ENCODE measurements at places on chromosomes 6 and 20.

- peak; percentile 35 for DNase-seq
Observed at GRCh38 chr6:39791850-39792539, at the start of gene DAAM2. TSS of gene DAAM2 (plus strand) at chr6:39792376. CDS start at chr6:39856303, 63,927 bp downstream.

- DNase-seq: no peak
Observed at GRCh38 chr6:125078602-125079321, 74.8 kb upstream of the TPD52L1 start.

- no peak for DNase-seq
Observed at GRCh38 chr20:11675920-11676629, 241.6 kb upstream of the BTBD3 start.

GRCh38 chr20:23032750-23033078 lies 2.4 kb upstream of the SSTR4 start:
- no peak for DNase-seq

GRCh38 chr6:20129290-20130088 lies 82.8 kb downstream of the MBOAT1 start:
- DNase-seq: no peak

GRCh38 chr6:63886341-63886740 lies 250.7 kb downstream of the PHF3 start:
- no peak for DNase-seq

DNA sequence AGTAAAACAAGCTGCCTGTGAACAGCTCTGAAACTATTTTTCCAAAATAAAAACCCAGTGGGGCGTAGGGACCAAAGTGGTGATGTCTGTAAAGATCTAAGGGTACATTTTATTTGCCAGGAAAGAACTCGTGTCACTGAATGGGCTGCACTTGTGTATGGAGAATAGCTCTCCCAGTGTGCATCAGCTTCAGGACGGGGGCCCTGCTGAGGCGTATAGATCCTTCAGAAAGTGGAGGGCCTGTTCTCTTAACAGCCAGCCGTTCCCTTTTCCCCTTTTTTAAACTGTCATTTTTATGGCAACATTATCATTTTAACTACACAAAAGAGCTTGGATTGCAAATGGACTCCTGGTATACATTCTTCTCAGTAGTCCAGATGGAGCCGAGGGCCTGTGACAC lies 137.3 kb downstream of the TMEM242 start:
- no peak for DNase-seq

GRCh38 chr6:143765422-143766184 lies 77.5 kb upstream of the LTV1 start:
- no peak for DNase-seq

DNA sequence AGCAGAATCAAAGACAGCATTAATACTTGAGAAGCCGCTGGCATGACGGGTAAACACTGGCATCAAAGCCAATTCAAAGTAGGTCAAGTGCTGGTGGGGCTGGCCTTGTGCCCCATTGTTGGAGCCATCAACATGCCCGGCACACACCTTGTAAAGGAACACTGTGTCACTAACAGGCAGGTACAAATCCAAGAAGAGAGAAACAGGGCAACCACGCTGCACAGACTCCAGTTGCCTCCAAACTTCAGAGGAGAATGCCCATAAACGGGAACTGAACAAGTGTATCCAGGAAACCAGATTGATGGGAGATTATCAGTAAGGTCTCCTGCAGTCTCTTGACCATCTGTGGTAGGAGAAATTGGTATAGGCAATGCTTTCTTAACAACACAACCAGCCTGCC lies 127.0 kb upstream of the STXBP5 start:
- DNase-seq: no peak

- no peak for DNase-seq
Observed at GRCh38 chr6:38997128-38997761, 51.3 kb upstream of the GLP1R start.

DNA sequence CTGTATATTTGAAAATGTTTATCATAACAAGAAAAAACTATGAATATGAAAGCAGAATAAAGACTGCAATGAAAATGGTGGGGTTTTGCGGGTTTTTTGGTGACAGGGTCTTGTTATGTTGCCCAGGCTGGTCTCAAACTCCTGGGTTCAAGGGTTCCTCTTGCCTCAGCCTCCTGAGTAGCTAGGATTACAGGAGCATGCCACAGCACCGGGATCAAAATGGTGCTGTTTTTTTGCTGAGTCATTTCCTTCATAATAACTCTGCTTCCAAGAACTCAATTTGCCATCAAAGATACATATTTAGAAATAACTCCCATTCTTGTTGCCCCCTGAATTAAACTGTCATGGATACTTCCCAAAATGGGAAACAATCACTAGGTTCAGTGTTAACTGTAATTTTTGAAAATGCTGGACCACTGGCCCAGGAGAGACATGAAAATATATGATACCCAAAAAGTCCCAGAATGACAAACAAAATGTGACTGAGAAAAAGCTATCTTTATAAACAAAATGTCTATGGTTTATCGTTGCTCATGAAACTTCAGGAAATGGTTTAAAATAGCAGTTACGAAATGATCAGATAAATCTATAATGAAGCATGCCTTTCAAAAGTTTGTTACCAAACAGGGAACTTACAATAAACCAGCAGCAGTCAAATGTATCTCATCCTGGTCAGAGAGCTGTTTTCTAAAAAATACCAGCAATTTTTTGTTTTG lies 32.2 kb downstream of the ILRUN start:
- DNase-seq: no peak

DNA sequence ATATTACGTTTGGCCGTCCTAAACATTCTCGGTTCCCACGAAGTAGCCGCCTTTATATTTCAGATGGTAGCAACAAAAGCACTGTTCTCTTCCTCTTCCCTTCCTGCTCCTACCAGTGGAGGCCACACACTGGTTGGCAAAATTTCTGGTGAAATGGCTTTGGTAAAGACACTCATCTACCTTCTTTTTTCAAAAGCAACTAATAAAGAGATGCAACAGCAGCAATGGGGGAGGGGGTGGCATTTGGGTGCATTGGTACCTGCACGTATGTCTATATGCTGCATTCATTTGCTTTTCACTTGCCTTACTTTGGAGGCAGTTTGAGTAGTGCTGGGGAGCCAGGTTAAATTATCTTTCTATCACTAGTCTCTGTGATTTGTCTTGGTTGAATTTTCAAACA lies 6.0 kb downstream of the POU3F2 start:
- no peak for DNase-seq

DNA sequence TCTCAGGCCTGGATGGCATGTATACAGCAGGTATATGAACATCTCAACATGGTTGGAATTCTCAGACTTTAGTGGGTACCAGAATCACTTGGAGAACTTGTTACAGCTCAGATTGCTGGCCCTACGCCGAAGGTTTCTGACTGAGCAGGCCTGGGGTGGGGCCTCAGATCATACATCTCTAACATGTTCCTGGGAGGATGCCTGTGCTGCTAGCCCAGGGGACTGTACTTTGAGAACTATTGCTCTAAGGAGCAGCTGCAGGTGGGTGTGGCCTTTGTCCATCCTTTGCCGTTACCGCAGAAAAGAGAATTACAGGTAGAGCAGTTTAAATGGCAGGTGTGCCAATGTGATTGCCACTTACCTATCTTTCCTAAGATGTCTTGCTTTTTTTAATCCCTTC lies 310.5 kb upstream of the JAG1 start:
- peak; percentile 41 for DNase-seq

DNA sequence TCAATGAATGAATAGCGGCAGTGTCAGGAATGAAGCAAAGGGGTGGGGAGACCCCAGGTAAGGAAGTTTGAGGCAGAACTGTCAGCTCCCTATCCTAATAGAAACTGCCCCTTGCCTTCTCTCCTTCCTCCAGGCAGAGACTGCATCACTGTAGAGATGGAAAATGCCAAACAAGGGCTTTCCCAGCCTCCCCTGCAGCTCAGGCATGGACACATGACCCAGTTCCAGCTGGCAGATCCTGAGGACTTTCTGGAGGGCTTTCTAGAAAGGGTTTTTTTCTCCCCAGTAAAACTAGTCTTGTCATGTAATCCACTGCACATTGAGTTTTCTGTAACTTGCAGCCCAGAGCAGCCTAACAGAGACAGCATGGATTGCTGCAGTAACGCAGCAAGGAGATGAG lies 17.9 kb upstream of the PNPLA1 start:
- DNase-seq: no peak

DNA sequence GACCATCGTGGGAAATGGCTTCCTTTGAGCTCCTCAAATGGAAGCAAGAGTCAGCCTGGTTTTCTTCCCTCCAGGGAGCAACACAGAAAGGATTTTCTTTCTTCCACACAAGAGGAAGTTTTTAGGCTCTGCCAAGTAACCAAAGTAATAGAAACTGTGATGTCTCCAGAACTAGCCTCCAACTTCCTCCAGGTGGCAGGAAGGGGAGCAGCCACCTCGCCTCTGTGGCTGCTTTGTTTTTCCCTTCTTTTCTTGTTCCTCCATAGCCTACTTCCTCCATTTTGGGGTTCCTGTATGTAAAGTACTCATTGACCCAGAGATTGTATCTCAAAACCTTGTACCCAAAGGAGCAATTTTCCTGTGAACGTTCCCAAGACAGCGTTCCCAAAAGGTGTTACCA lies 32.7 kb upstream of the CCR6 start:
- no peak for DNase-seq

DNA sequence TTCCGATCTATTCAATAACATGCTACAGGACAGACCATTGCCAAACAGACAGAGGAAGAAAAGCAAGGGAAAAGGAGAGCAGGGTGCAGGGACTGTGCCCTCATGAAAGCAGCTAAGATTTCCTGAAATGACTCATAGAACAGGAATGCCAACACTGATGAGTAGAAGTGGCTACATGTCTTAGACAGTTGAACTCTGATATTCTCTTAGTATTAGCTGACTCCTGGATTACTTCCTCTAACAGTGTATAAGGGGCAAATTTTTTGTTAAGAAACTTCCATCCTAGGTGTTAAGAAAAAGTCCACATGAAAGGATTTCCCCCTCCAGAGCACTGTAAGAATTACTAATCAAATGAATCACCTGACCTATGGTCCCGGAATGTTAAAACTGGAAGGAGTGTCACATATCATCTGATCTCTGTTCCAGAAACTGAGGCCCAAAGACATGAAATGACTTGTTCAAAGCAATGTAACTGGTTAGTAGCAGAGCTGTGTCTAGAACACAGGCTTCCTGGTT lies 224.9 kb downstream of the IBTK start:
- DNase-seq: no peak

GRCh38 chr6:139996253-139996834 lies 621.9 kb upstream of the CITED2 start:
- no peak for DNase-seq

- DNase-seq: peak; percentile 44
Observed at GRCh38 chr20:33475381-33476152, 14.3 kb upstream of the CBFA2T2 start.

DNA sequence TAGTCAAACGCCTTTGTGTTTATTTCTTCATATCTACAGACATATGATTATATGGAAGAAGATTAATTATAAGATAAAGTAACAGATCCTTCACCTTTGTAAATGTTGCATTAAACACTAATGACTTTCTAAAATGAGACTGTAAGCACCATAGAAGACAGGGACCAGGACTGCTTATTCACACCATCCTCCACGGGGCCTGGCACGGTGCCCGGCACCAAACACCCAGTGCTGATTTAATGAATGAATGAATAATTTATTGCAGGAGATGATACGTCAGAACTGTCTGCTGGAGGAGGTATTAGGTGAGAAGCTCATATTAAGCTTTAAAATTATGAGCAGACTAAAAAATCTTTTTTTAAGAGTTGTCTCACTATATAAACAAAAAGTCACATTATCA lies 88.3 kb downstream of the SLX4IP start:
- no peak for DNase-seq

GRCh38 chr6:33383427-33384185 lies 8.0 kb upstream of the KIFC1 start:
- DNase-seq: no peak

DNA sequence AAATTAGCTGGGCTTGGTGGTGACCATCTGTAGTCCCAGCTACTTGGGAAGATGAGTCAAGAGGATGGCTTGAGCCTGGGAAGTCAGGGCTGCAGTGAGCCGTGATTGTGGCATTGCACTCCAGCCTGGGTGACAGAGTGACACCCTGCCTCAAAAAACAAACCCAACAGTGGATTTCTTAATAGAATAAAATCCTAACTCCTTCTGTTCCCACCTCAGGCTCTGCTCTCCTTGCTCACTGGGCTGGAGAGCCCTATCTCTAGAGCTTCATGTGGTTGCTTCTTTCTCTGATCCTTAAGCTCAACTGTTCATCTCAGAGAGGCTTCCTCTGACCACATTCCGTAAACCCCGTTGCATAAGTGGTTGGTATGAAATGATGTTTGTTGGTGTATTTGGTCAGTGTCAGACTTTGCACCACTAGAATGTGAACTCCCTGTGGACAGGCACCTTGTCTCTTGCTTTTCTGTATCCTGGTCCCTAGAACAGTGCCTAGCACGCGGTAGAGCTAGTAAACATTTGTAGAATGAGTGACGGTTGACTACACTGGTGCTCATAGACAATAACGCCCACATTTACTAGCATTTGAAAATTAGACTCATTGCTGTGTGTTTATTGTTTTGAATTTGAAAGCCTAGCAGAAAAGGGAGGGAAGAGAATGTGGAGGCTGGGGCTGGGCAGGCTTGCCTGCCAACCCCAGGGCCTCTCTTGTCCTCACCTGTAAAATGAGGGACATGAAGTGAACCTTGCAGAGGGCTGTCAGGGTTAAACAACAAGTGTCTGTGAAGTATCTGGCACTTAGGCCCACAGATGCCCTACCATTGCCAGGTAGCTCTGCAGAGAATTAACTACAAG lies 4.2 kb downstream of the MAPRE1 start:
- no peak for DNase-seq

DNA sequence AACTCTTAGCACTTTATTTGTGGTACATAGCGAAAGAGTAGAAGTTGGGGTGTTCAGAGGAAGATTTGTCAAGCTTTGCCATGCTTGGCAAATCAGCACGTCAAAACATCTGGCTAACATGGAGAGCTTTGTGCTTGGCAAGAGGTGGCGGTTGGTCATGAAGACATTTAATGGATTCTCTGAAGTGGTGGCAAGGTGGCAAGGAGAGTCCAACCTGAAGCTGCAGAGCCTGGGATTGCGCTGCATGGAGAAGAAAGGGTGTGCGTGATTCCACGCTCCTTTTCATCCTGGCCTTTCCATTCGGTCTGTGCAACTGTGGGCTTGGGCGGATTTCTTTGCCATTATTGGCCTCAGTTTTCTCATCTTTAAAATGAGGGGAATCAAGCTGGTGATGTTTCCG lies 3.1 kb downstream of the PYGB start:
- DNase-seq: peak; percentile 18

GRCh38 chr6:152636021-152636608 lies 1.0 kb downstream of the SYNE1 start:
- peak; percentile 18 for DNase-seq

- DNase-seq: no peak
Observed at GRCh38 chr6:80733641-80734040, 627.2 kb downstream of the BCKDHB start.
